HepG2 (cell line): ENCODE measurements at places on chromosomes 2 and 18. TPM values are rescaled to one million over a fixed set of nuclear protein-coding genes. Genes with fewer than 3 reads are reported as not detected.

DNA sequence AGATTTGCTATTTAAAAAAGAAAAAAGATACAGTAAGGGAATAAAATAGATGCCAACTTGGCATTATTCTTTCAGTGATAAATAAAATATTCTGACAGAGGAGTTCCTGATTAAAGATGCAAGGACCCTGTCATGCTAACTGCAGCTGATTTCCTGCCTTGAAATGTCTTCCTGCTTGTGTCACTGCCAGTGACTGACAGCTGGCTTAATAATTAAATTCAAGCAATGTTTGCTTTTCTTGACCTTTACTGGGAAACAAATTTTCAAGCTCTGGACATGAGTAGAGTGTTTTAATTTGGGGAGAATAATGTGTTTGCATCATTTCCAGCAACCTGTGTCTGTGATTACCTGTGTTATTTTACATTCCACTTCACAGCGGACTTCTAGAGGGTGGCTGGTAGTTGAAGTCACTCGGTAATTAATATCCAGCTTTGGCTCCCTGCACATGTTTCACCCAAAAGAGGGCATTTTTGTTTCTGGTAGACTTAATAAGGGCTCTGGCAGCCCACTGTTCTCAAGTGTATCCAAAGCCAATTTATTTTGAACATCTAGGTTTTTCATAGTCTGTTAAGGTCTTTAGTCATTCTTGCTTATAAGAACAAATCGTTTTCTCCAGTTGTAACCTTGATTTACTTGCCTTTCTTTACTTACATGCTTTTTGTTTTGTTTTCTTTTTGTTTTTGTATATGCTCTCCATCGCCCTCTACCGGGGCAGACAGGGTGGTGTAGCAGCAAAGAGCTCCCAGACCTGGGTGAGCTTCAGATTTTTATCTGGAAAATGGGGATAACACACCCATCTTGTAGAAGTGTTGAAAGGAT is 48.5 kb upstream of the PROKR1 start:
- DNase-seq: peak; percentile 70
- H3K4me1 ChIP-seq: peaks cover 13% of the 10 kb centered on the region
- H3K27me3 ChIP-seq: peaks cover 2% of the 10 kb centered on the region; the same call in 1 of the 2 replicates
- peak overlapping the region; percentile 37; the same call in 1 of the 2 replicates for H3K4me3 ChIP-seq

GRCh38 chr2:70233926-70234325 is 14.5 kb downstream of the TIA1 start:
- H3K4me1 ChIP-seq: no peaks in the 10 kb centered on the region
- peaks cover 81% of the 10 kb centered on the region for H3K36me3 ChIP-seq
- H3K27ac ChIP-seq: no peak overlapping the region
- DNase-seq: no peak

GRCh38 chr2:16169381-16169960 is 229.1 kb downstream of the MYCN start:
- no peaks in the 10 kb centered on the region for H3K36me3 ChIP-seq
- H3K4me1 ChIP-seq: no peaks in the 10 kb centered on the region

DNA sequence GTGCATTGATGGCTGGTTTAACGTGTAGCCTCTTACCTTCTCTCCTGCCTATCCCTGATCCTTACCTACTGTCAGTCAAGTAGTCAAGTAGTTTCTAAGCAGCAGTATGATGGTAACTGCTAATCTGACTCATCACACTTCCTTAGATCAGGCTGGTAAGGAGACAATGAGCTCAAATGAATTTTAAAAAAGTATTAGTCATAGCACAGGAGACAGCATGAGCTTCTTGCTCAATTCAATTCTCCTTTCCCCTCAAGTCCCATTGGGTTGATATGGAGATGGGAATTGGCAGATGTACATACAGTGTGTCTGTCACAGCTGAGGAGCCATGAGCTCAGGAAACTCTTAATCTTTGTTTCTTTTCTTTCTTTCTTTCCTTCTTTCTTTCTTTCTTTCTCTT is 799.7 kb downstream of the LRP1B start:
- no peak overlapping the region for H3K27ac ChIP-seq
- no peaks in the 10 kb centered on the region for H3K4me1 ChIP-seq
- H3K27me3 ChIP-seq: no peaks in the 10 kb centered on the region
- no peak overlapping the region for H3K4me3 ChIP-seq

DNA sequence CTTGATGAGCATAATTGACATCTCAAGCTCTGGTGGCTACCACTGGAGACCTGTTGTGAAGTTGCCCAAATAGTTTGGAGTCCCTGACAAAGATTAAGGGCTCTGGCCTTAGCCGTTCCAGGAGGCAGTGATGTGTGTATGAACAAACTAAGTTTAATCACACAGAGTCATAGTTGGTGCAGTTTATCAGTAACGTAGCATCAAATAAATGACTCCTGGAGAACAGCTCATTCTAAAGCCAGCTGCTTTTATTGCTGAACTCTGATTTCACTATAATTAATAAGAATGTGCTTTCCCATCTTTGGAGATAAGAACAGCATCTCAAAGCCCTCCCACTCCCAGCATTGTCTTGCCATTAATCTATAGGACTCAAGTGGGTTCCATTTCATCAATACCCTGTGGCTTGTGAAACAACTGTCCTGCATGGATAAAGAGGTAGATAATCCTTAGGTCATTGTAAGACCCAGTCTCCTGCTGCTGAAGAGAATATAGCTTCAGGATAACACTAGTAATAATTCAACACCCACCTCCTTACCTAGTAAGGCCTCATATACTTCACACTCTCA is 211.4 kb upstream of the THUMPD2 start:
- no peak overlapping the region for H3K4me3 ChIP-seq
- no peaks in the 10 kb centered on the region for H3K36me3 ChIP-seq
- no peaks in the 10 kb centered on the region for H3K27me3 ChIP-seq
- DNase-seq: no peak
- H3K4me1 ChIP-seq: no peaks in the 10 kb centered on the region
- H3K27ac ChIP-seq: no peak overlapping the region

DNA sequence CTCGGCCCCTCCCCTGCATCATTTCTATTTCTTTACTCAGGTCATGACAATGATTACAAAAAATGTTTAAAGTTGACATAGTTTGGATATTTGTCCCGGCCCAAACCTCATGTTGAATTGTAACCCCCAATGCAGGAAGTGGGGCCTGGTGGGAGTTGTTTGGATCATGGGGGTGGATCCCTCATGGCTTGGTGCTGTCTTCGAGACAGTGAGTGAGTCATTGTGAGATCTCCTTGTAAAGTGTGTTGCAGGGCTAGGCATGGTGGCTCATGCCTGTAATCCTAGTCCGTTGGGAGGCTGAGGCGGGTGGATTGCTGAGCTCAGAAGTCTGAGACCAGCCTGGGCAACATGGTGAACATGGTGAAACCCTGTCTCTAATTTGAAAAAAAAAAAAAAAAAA is 9.2 kb upstream of the MAP4K4 start:
- H3K4me3 ChIP-seq: no peak overlapping the region
- no peak overlapping the region for H3K27ac ChIP-seq
- no peaks in the 10 kb centered on the region for H3K36me3 ChIP-seq

- peaks cover 72% of the 10 kb centered on the region for H3K4me1 ChIP-seq
- H3K36me3 ChIP-seq: no peaks in the 10 kb centered on the region
- H3K4me3 ChIP-seq: no peak overlapping the region
- DNase-seq: peak; percentile 89
- H3K27ac ChIP-seq: no peak overlapping the region
- no peaks in the 10 kb centered on the region; the same call in 2 of the 3 replicates for H3K27me3 ChIP-seq
These were observed 10.5 kb upstream of the ARMC9 start for GRCh38 chr2:231187736-231188505.

GRCh38 chr2:70516596-70516995 is 37.0 kb downstream of the TGFA start:
- DNase-seq: no peak
- no peak overlapping the region for H3K4me3 ChIP-seq
- H3K36me3 ChIP-seq: peaks cover 2% of the 10 kb centered on the region; the same call in 1 of the 2 replicates

GRCh38 chr2:217725409-217725808 is 277.4 kb downstream of the TNS1 start:
- H3K4me3 ChIP-seq: no peak overlapping the region
- no peak overlapping the region for H3K27ac ChIP-seq
- H3K27me3 ChIP-seq: peaks cover 1% of the 10 kb centered on the region; the same call in 1 of the 2 replicates
- no peaks in the 10 kb centered on the region for H3K4me1 ChIP-seq

GRCh38 chr2:231362555-231363184 is 32.8 kb upstream of the B3GNT7 start:
- H3K4me3 ChIP-seq: no peak overlapping the region
- no peaks in the 10 kb centered on the region; the same call in 1 of the 2 replicates for H3K36me3 ChIP-seq
- H3K4me1 ChIP-seq: peaks cover 18% of the 10 kb centered on the region
- no peak overlapping the region for H3K27ac ChIP-seq

- H3K4me3 ChIP-seq: peak overlapping the region; percentile 85
- 0 out of 2 replicates have a peak, but pooled peaks cover 1% of the 10 kb centered on the region for H3K36me3 ChIP-seq
- peak overlapping the region; percentile 97 for H3K27ac ChIP-seq
These were observed 1.4 kb upstream of the IDH1 start for GRCh38 chr2:208256192-208256782.

DNA sequence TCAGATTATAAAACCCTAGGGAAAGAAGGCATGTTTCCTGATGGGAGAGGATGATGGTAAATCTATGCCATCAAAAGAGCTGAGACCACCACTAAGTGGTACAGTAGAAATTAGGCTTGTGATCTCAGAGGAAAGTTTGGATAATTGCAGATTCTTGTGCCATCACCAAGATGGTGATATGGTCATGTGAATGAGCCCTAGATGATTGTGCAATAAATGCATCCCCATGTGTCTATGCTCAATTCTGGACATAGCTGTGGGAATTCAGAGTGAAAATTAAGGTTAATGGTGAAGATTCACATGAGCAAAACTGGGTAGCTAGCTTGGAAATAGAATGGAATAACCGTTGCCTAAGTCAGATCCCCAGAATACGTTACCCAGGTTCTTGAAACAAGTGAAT is 496.1 kb upstream of the FSIP2 start:
- no peaks in the 10 kb centered on the region for H3K4me1 ChIP-seq
- no peak overlapping the region for H3K4me3 ChIP-seq
- H3K27ac ChIP-seq: no peak overlapping the region
- no peaks in the 10 kb centered on the region for H3K27me3 ChIP-seq
- H3K36me3 ChIP-seq: no peaks in the 10 kb centered on the region

DNA sequence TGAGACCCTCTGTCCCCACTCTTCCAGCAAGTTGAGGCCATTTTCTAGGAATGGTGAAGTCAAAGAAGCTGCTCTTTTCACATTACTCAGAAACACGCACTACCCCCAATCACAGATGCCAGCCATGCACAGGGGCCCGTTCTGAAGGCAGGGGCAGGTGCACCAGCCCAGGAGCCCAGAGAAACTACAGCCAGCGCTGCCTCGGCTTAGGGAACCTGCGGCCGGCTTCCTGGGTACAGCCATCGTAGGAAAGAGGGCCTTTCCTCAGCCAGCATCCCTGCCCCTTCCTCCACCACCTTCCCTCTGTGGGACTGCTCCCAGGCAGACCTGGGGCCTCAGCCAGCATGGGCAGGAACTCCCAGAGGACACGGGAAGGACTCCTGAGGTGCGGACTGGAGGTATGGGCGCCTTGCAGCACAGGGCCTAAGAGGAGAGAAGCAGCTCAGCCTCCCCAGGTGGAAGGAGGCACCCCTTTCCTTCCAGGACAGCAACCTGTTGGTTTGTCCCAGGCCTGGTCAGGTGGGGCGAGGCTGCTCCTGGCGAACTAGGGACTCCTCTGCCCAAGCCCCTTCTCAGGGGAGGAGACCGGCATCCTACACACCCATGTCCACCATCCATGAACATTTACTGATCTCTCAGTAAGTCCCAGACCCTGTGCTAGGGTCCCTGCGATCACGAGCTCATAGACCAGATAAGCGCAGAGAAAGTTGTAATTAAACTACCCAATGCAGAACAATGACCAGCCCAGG is 99.0 kb upstream of the ID2 start:
- peaks cover 15% of the 10 kb centered on the region; the same call in 2 of the 3 replicates for H3K27me3 ChIP-seq
- no peak overlapping the region for H3K4me3 ChIP-seq
- no peak overlapping the region for H3K27ac ChIP-seq
- peaks cover 77% of the 10 kb centered on the region for H3K4me1 ChIP-seq
- DNase-seq: no peak

- no peak overlapping the region for H3K4me3 ChIP-seq
- H3K27me3 ChIP-seq: no peaks in the 10 kb centered on the region
- peaks cover 6% of the 10 kb centered on the region for H3K36me3 ChIP-seq
- no peak overlapping the region for H3K27ac ChIP-seq
These were observed 79.5 kb downstream of the FARSB start for GRCh38 chr2:222576171-222577081.

- no peaks in the 10 kb centered on the region; the same call in 1 of the 2 replicates for H3K27me3 ChIP-seq
- no peak overlapping the region for H3K4me3 ChIP-seq
- no peak overlapping the region for H3K27ac ChIP-seq
- DNase-seq: peak; percentile 10
- no peaks in the 10 kb centered on the region for H3K36me3 ChIP-seq
- H3K4me1 ChIP-seq: no peaks in the 10 kb centered on the region
These were observed 11.0 kb downstream of the TTN start for GRCh38 chr2:178796079-178796677.

GRCh38 chr2:65831509-65831908 is 399.1 kb upstream of the SPRED2 start:
- no peaks in the 10 kb centered on the region for H3K4me1 ChIP-seq
- no peak overlapping the region for H3K4me3 ChIP-seq
- DNase-seq: no peak
- no peaks in the 10 kb centered on the region for H3K36me3 ChIP-seq
- H3K27ac ChIP-seq: no peak overlapping the region
- H3K27me3 ChIP-seq: no peaks in the 10 kb centered on the region

- no peak overlapping the region for H3K27ac ChIP-seq
- peak; percentile 9 for DNase-seq
- no peak overlapping the region for H3K4me3 ChIP-seq
- H3K36me3 ChIP-seq: no peaks in the 10 kb centered on the region
- H3K4me1 ChIP-seq: no peaks in the 10 kb centered on the region
These were observed 522.0 kb downstream of the SPAG16 start for GRCh38 chr2:213806125-213806726.

- no peaks in the 10 kb centered on the region for H3K36me3 ChIP-seq
- no peaks in the 10 kb centered on the region for H3K4me1 ChIP-seq
- no peak overlapping the region for H3K4me3 ChIP-seq
- H3K27ac ChIP-seq: no peak overlapping the region
- DNase-seq: no peak
These were observed 54.1 kb downstream of the GPR39 start for GRCh38 chr2:132470746-132471145.

GRCh38 chr2:13401312-13401711 is 684.6 kb downstream of the TRIB2 start:
- no peaks in the 10 kb centered on the region for H3K4me1 ChIP-seq
- no peak for DNase-seq
- H3K27me3 ChIP-seq: no peaks in the 10 kb centered on the region
- H3K4me3 ChIP-seq: no peak overlapping the region

Gene ANKRD62
- total RNA-seq: not detected in 2 replicates

Gene PSMG2
- total RNA-seq: 94.8 and 133 TPM in 2 replicates

Gene CD8B2
- total RNA-seq: not detected in 2 replicates

Gene SGPP2
- total RNA-seq: not detected in 2 replicates

Gene FMNL2
- 63.2 and 66.5 TPM in 2 replicates for total RNA-seq

Gene TUBA4B
- total RNA-seq: 0.18 and 0.29 TPM in 2 replicates

Gene ZAP70
- 0.18 and 0.51 TPM in 2 replicates for total RNA-seq

Gene FAP
- total RNA-seq: not detected in 2 replicates

Gene UGT1A7
- not detected in 2 replicates for total RNA-seq

Gene DSG4
- total RNA-seq: not detected in 2 replicates

Gene AKAIN1
- total RNA-seq: not detected in 2 replicates
